ENCODE measurements at places on chromosomes 2 and 18.

DNA sequence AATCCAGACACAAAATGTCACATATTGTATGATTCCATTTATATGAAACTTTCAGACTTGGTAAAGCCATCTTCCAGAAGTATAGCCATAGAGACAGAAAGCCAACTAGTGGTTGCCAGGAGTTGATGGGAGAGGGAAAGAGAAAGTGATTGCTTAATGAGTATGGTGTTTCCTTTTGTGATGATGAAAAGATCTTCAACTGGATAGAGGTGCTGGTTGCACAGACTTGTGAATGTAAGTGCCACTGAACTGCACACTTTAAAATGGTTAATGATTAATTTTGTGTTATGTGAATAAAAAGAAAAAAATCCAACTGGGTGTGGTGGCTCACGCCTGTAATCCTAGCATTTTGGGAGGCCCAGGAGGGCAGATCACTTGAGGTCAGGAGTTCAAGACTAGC lies 135.3 kb upstream of the SLC1A4 start:
- no peak for DNase-seq

DNA sequence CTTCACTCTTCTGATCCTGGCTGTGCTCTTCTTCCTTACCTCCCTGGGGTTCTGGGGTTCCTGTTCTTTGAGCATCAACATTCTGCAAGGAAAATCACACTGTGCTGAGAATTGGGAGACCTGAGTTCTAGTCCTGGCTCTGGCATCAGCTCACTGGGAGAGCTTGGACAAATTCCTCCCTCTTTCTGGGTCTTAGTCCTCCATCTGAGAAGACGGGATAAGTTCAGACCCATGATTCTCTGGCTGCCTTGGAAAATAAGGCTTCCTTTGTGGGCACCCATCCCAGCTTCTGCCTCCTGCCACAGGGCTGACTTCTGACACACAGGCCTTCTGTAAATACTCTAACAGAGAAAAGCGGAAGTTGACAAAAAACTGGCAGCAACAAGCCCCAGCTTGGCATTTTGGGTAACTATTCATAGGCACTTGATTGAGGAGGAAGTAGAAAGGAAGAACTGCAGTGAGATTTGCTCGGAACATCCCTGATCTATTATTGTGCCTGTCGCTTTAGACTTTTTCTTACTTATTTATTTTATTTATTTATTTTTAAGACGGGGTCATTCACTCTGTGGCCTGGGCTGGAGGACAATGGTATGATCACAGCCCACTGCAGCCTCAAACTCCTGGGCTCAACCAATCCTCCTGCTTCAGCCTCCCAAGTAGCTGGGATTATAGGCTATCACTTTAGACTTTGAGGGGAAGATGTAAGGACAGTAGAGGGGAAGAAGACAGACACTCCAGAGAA lies 7.9 kb downstream of the PCBP1 start:
- DNase-seq = no peak

DNA sequence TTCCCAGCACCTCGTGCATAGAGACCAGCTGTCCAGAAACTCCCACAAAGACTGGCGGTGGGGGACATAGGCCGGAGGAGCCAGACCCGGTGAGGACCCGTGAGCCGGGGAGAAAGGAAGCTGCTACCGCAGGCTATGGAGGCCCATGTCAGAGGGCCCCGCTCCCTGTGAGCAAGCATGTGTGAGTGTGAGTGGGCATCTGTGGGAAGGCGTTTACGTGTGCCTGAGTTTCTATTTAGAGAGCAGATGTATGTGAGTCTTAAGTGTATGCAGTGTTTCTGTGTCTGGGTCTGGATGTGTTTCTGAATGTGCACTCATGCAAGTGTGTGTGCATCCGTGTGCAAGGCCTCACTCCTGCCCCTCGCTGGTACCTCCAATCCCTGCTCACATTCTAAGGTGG lies 187.8 kb upstream of the RAB6C start:
- no peak for DNase-seq

- DNase-seq = no peak
These were observed 57.6 kb upstream of the NOSTRIN start for GRCh38 chr2:168744844-168745243.

GRCh38 chr2:74212702-74213410 lies 14.4 kb downstream of the MTHFD2 start:
- no peak for DNase-seq

- DNase-seq = no peak
These were observed 488 bp upstream of the RHOB start for GRCh38 chr2:20446255-20446916.

GRCh38 chr18:76670564-76671288 lies 151.6 kb upstream of the ZNF236 start:
- no peak for DNase-seq

DNA sequence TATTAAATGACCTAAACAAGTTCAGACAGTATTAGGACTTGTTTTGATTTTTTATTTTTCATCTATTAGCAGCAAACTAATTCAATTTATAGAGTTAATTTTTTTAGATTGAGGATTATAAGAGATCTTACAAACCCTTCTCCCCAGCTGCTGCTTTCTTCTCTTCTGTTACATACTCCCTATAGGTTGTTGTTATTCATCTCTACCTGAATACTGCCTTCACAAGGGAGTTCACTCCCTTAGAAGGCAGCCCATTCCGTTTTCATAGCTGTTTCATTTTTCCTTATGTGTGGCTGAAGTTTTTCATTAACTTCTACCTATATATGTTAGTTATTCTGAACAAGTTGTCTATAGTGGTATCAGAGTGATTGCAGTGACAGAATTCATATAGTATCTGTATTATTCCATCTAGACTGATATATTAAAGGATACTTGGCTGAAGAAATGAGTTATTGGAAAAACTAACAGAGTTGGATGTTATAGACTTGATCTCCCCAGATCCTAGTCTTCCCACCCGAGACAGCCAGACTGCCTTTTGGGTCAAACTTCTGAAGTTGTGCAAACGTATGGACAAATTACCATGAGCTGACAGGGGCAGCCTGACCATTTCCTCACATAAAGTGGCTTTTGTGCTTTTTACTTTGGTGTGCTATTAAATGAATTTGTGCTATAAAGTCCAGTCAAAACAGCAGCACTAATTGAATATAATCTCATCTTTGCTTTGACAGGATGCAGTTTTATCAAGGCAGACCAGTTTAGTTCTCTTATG lies 8.7 kb downstream of the GLS start:
- DNase-seq = no peak

DNA sequence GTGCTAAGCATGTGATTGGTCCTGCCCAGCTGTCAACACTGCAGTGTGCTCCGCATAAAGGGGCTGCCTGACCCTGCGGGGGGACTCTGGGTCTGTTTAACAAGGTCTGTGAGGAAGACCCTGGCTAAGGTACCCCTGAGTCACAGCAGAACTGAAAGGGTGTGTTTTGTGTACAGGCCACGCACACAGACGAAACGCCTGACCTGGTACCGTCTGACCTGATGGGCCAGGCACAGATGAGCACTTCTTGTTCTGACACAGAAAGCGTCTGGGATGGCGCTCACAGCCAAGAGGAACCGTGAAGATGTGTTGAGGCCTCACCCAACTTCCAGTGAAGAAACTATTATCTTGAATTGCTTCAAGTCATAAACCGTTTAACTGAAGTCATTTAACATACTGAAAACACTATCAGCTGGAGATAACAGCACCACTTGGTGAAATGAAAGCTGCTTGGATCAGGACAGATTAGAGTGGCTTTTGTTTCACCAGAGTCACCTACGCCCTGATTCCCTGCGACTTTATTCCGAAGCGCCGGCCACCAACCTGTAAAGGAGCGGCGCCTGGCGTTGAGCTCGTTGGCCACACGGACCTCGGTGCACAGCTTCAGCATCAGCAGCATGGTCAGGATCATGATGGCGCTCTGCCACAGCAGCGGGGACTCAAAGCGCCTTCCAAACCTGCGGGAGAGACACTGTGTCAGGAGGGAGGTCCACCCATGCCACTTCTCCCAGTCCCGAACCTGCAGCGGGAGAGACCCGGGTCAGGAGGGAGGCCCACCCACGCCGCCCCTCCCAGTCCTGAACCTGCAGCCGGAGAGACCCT lies 8.5 kb downstream of the SLC66A2 start:
- DNase-seq = no peak

- DNase-seq = no peak
These were observed 295.1 kb upstream of the KYNU start for GRCh38 chr2:142582317-142582716.

GRCh38 chr18:32549248-32550110 lies 78.8 kb upstream of the GAREM1 start:
- DNase-seq = peak; percentile 60

- no peak for DNase-seq
These were observed 2.6 kb downstream of the SERPINB11 start for GRCh38 chr18:63705401-63705800.

DNA sequence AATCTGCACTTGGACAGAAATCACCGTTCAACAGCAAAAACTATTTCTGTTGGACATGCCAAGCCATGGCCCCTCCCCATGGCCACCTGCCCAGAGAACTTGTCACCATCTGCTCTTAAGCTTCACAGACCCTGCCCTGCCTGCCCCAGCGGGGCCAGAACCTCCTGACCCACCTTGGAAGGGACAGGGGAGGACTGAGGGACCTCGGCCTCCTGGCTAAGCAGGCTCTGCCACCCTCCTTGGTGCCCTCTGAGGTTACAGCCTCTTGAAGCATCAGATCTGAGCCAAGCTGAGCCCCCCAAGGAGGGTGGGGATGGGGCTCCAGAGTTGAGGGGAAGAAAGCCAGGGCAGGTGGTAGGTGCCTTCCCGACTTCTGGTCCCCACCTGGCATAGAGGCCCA lies 6.5 kb downstream of the TEX261 start:
- DNase-seq = no peak

- no peak for DNase-seq
These were observed 23.7 kb downstream of the METTL8 start for GRCh38 chr2:171410101-171410500.

DNA sequence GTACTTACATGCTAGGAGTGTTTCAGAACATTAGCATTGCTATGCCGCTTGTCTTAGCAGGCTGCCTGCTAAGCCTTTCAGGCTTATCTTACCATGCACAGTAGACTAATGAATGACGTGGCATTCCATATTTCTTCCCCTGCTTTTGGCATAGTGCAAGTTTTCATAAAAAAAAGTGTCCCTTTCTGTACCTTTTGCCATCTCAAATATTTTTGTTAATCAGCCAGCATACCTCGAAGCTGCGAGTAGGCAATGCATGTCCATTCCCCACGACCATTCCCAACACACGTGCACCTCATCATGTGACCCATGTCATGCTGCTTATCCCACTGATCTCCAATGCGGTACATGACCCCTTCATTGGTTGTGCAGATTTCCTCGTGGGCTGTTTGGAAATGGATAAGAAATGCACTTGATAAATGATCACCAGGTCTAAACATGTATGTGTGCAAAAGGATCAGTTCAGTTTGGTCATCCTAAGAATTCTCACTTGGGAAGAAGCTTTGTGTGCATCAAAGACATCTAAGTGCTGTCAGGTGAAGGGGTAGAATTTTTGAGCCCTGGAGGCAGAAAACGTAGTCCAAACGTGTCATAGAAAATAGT lies 13.9 kb downstream of the FN1 start:
- no peak for DNase-seq

- peak; percentile 24 for DNase-seq
These were observed 82.4 kb upstream of the HPCAL1 start for GRCh38 chr2:10220045-10220901.

DNA sequence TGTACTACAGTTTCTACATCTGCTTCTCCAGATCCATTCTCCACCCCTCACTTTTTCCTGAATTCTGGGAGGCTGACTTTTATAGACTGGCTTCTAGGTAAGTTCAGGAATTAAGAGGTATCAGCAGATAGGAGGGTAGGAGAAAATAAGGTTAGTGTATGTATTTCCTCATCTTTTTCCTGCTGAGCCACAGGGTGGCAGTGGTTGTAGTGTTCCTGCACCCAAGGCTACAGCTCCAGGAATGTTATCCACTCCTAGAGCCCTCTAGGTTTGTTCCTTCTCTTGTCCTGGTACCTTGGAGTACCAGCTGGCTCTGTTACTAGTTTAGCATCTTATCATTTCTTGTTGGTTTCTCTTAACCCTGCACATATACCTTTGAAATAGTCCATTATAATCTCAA lies 40.7 kb upstream of the C2orf66 start:
- peak; percentile 63 for DNase-seq

- DNase-seq = no peak
These were observed 127.7 kb downstream of the DNAH6 start for GRCh38 chr2:84643991-84644390.

GRCh38 chr2:189285349-189285748 lies 105.8 kb upstream of the COL5A2 start:
- DNase-seq = no peak

- no peak for DNase-seq
These were observed 416.1 kb downstream of the RNF144A start for GRCh38 chr2:7333189-7333765.

GRCh38 chr2:219368690-219369191 lies 19.0 kb downstream of the DNPEP start:
- no peak for DNase-seq

DNA sequence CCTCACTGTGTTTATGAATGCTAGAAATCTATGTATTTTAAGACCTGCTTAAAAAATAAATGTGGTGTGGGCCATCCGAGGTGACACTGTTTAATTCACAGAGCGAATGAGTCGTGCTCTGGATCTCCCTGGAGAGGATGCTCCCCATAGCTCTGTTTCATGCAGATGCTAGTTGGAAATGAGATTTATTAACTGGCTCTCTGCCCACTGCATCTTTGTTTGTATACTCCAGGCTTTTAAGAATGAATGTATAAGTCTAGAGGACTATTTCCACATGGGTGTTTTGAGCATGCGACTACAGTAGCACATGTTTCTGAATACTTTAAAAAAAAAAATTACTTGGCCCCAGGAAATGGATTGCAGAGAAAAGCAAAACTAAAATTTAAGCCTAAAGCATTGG lies 3.9 kb downstream of the MAPRE2 start:
- DNase-seq = no peak

- DNase-seq = no peak
These were observed 7.4 kb downstream of the NAB1 start for GRCh38 chr2:190656301-190656700.

Data from RKO (cell line).